ENCODE measurements at places on chromosomes 13 and 19.

- no peak overlapping the region for H3K4me3 ChIP-seq
- no peak overlapping the region for H3K27ac ChIP-seq
- no peak for DNase-seq
- H3K36me3 ChIP-seq, result peaks cover 7% of the 10 kb centered on the region
- H3K27me3 ChIP-seq, result no peaks in the 10 kb centered on the region
- peaks cover 7% of the 10 kb centered on the region for H3K4me1 ChIP-seq
Measured at GRCh38 chr19:35273686-35274259, 5.0 kb downstream of the USF2 start.

DNA sequence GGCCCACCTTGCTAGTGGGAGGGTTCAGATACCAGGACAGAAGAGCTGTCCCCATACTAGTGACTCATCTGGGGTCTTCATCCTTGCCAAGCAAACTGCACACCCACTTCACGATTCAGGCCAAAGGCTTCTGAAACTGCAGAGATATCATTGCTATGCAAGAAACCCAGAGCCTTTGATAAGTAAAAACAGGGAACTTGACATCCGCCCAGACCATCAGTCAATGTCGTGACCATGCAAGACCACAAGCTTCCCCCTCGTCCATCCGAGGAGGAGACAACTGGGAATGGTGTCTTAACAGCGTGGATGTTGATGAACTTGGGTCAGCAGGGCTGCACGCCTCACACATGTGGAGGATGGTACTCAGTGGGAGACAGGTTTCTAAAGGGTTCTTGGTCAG lies 58.0 kb downstream of the ABCC4 start:
- no peak overlapping the region for H3K27ac ChIP-seq
- H3K4me1 ChIP-seq, result no peaks in the 10 kb centered on the region
- H3K27me3 ChIP-seq, result no peaks in the 10 kb centered on the region
- no peak for DNase-seq

GRCh38 chr13:46641274-46642081 lies 88.5 kb downstream of the LRCH1 start:
- H3K27me3 ChIP-seq, result no peaks in the 10 kb centered on the region
- H3K27ac ChIP-seq, result no peak overlapping the region

DNA sequence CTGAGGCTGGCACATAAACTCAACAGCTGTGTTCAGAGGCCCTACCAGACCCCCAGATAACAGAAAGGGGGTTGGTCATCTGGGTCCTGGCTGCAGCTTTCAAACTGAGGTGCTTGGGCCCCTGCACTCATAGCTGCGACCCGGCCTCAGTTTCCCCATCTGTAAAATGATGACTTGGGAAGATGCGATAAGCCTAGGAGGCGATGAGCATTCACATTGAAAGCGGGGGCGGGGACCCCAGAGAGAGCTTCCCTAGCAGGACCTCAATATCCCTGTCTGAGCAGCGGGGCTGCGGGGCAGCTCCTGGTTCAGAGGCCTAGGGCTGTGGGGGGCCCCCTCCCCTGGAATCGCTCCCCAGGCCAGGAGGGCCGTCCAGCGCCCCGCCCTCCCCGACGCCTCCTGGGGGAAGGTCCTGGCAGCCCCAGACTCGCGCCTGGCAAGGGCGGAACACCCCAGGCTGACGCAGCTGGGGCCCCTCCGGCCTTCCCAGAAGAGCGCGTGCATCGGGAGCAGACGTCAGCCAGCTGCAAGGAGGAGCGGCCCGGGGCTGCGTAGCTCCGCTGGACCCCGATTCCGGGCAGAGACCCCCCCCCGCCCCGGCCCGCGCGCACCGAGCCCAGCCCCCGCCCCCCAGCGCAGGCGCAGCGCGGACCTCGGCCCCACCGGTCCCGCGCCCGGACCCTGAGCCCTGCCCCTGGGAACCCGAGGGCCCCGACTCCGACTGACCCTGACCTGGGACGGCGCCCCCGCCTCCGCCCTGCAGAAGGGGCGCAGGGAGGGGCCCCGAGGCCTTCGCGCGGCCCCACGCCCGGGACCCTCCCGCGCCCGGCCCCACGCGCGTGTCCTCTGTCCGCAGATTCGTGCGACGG lies 3.5 kb downstream of the FSTL3 start:
- H3K36me3 ChIP-seq, result no peaks in the 10 kb centered on the region
- H3K4me1 ChIP-seq, result 0 out of 2 replicates have a peak, but pooled peaks cover 3% of the 10 kb centered on the region
- H3K27ac ChIP-seq, result no peak overlapping the region
- peaks cover 16% of the 10 kb centered on the region for H3K27me3 ChIP-seq

- no peak for DNase-seq
- no peaks in the 10 kb centered on the region for H3K27me3 ChIP-seq
- no peak overlapping the region for H3K27ac ChIP-seq
- peaks cover 36% of the 10 kb centered on the region for H3K4me1 ChIP-seq
- no peaks in the 10 kb centered on the region for H3K36me3 ChIP-seq
Measured at GRCh38 chr19:33879818-33880575, 83.3 kb downstream of the KCTD15 start.

DNA sequence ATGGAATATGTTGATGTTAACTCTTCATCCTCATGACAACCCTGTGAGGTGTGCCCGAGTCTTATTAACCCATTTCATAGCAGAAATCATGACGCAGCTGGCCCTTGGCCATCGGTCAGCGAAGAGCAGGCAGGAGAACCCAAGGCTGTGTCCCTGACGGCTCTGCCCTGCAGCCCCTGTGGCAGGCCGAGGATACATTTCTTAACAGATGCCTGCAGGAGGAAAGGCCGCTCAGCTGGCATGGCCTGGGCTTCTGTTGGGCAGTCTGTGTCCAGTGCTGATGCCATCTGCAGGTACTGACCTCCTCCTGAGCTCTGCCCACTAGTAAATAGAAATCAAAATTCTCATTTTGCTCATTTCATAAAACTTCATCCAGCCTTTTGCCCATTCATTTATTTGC lies 35.4 kb upstream of the MCF2L start:
- no peaks in the 10 kb centered on the region for H3K27me3 ChIP-seq
- H3K36me3 ChIP-seq, result no peaks in the 10 kb centered on the region
- DNase-seq, result no peak
- no peak overlapping the region for H3K4me3 ChIP-seq
- no peaks in the 10 kb centered on the region for H3K4me1 ChIP-seq

- H3K27me3 ChIP-seq, result no peaks in the 10 kb centered on the region
- H3K27ac ChIP-seq, result no peak overlapping the region
- no peak overlapping the region for H3K4me3 ChIP-seq
- DNase-seq, result peak; percentile 70
Measured at GRCh38 chr13:109699628-109700071, 86.7 kb downstream of the IRS2 start.

GRCh38 chr19:33437821-33438671 lies 64.5 kb downstream of the CEBPG start:
- no peaks in the 10 kb centered on the region for H3K36me3 ChIP-seq
- DNase-seq, result no peak
- H3K4me3 ChIP-seq, result no peak overlapping the region
- no peaks in the 10 kb centered on the region for H3K4me1 ChIP-seq

DNA sequence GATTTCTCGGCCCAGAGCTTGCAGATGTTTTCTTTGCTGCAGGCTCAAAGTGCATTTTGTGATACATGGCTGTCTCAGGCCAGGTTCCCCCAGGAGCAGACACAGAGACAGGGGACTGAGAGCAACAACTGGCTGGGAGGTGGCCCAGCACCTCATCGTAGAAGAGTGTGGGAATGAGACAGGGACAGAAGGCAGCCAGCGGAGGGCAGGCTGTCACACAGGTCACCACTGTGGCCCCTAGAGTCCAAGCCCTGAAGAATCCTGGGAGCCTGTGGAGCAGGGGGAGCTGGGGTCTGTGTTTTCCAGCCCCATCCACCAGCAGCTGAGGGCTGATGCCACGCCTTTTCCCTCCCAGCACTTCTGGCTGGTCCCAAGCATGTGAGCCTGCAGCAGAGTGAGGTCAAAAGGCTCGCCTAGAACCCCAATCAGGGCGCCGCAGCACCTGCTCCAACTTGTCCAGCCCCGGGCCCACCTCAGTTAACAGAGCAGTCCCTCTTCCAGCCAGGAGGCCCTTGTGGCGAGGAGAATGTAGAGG lies 723.8 kb downstream of the UQCRFS1 start:
- H3K27ac ChIP-seq, result no peak overlapping the region
- H3K27me3 ChIP-seq, result no peaks in the 10 kb centered on the region
- H3K4me1 ChIP-seq, result peaks cover 15% of the 10 kb centered on the region

DNA sequence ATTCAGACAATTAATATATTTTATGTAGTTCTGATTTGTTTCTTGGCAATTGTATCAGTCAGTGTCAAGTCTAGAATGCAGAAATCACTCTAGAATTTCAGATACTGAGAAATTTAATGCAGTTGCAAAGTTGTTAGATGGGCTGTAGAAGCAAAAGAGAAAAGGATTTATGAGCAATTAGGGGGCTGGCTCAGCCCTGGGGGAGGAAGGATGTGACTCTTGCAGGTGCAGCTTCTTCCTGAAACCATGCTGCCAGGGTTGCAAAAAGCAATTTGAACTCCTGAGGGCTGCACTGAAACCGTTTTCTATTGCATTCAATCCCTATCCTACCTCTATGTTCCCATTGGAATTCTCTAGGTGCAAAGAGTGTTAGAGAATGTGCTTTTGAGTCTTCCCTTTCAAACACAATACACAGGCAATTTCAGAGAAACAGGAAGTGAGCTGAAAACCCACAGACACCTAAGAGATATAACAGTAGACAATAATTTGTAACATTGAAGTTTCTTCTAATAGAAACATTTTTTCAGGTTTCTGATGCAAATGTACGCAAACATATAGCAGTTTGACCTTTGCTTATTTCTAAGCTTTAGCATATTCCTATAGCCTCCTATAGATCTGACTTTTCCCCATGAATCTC lies 814.7 kb upstream of the ATXN8OS start:
- H3K27me3 ChIP-seq, result no peaks in the 10 kb centered on the region
- no peaks in the 10 kb centered on the region for H3K36me3 ChIP-seq
- peaks cover 11% of the 10 kb centered on the region for H3K4me1 ChIP-seq
- H3K27ac ChIP-seq, result no peak overlapping the region
- DNase-seq, result no peak

DNA sequence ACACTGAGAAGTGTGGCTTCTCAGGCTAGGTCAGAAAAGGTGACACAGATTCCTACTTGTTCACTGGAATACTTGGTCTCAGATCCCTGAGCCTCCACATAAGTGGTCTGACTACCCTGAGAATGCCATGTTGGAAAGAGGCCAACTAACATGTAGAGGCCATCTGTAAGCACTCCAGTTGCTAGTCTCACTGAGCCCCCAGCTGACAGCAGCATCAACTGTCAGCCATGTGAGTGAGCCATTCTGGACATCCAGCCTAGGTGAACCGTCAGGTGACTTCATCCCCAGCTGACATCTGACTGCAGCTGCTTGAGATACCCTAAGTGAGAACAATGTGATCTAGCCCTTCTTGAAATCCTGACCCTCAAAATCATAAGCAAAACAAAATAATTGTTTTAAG lies 18.1 kb upstream of the ARL11 start:
- H3K27me3 ChIP-seq, result no peaks in the 10 kb centered on the region
- H3K36me3 ChIP-seq, result no peaks in the 10 kb centered on the region
- H3K4me1 ChIP-seq, result no peaks in the 10 kb centered on the region
- H3K4me3 ChIP-seq, result no peak overlapping the region
- H3K27ac ChIP-seq, result no peak overlapping the region
- DNase-seq, result no peak

GRCh38 chr13:40755082-40755700 lies 15.8 kb downstream of the MRPS31 start:
- no peaks in the 10 kb centered on the region for H3K4me1 ChIP-seq
- peaks cover 2% of the 10 kb centered on the region for H3K36me3 ChIP-seq
- H3K27me3 ChIP-seq, result no peaks in the 10 kb centered on the region
- no peak overlapping the region for H3K4me3 ChIP-seq

- no peaks in the 10 kb centered on the region for H3K27me3 ChIP-seq
- DNase-seq, result no peak
- H3K4me1 ChIP-seq, result peaks cover 18% of the 10 kb centered on the region
- H3K36me3 ChIP-seq, result no peaks in the 10 kb centered on the region
- no peak overlapping the region for H3K27ac ChIP-seq
- peak overlapping the region; percentile 89 for H3K4me3 ChIP-seq
Measured at GRCh38 chr13:110716247-110716515, 2.7 kb downstream of the ING1 start.

DNA sequence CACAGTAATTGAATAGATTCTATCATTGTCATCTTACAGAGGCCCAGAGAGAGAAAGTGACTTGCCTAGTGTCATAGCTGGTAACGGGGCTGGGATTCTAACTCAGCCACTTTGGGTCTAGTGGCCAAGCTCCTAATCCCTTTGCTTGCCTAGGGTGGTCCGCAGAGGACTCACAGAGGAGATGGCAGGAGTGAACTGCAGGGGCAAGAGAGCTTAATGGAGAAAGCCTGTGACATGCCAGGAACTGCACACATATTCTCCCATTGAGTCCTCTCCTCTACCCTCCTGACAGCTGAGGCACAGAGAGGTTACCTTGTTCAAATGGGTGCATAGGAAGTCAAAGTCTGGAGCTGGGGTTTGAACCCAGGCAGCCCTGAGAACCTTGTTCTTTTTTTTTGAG lies 2.7 kb downstream of the LSR start:
- H3K36me3 ChIP-seq, result peaks cover 29% of the 10 kb centered on the region
- H3K4me1 ChIP-seq, result peaks cover 12% of the 10 kb centered on the region
- H3K27ac ChIP-seq, result no peak overlapping the region
- no peaks in the 10 kb centered on the region for H3K27me3 ChIP-seq
- DNase-seq, result no peak

DNA sequence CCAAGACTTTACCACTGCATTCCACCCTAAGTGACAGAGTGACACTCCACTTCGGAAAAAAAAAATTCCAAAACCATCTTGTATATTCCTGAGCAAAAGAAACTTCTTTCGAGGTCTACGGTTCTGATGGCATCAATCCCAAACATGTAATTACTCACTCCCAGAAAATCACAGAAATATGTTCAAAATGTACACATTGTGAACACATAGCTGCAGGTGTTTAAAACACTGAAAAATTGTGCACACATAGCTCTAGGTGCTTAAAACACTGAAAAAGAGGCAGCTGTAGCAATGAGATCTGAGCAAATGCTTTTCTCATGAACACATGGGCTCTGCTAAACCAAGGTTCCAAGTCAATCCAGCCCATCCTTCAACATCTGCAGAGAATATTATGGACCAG lies 14.0 kb upstream of the ZNF468 start:
- H3K27me3 ChIP-seq, result no peaks in the 10 kb centered on the region
- H3K4me1 ChIP-seq, result no peaks in the 10 kb centered on the region
- no peak overlapping the region for H3K4me3 ChIP-seq
- no peak for DNase-seq
- no peaks in the 10 kb centered on the region for H3K36me3 ChIP-seq
- no peak overlapping the region for H3K27ac ChIP-seq

- no peak for DNase-seq
- H3K4me3 ChIP-seq, result no peak overlapping the region
- no peaks in the 10 kb centered on the region for H3K27me3 ChIP-seq
- H3K36me3 ChIP-seq, result no peaks in the 10 kb centered on the region
Measured at GRCh38 chr19:47492137-47492533, 8.1 kb upstream of the KPTN start.

GRCh38 chr13:25860862-25861261 lies 191.0 kb downstream of the SHISA2 start:
- no peak overlapping the region for H3K27ac ChIP-seq
- no peaks in the 10 kb centered on the region for H3K4me1 ChIP-seq
- no peak overlapping the region for H3K4me3 ChIP-seq
- H3K36me3 ChIP-seq, result no peaks in the 10 kb centered on the region
- no peaks in the 10 kb centered on the region for H3K27me3 ChIP-seq
